ENCODE measurements at places on chromosomes 7 and 10. TPM values are rescaled to one million over a fixed set of nuclear protein-coding genes. Genes with fewer than 3 reads are reported as not detected.

The HOXA6 gene
- not detected for polyA plus RNA-seq

DNA sequence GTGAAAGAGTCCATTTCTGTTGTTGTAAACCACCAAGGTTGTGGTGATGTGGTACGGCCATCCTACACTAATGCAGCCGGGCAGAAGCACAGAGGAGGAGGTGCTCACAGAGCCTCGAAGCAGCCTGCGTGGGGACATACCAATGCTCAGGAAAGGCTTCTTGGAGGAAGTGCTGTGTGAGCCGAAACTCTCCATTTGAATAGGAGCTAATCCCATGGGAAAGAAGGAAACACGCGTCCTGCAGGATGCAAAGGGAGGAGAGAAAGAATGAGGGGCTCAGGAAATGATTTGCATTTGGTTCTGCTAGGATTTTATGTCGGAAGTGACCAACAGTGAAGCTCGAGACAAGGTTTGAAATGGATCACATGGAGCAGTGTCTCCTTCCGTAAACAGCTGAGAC is 477.9 kb upstream of the ANKRD30A start:
- DNase-seq = no peak

DNA sequence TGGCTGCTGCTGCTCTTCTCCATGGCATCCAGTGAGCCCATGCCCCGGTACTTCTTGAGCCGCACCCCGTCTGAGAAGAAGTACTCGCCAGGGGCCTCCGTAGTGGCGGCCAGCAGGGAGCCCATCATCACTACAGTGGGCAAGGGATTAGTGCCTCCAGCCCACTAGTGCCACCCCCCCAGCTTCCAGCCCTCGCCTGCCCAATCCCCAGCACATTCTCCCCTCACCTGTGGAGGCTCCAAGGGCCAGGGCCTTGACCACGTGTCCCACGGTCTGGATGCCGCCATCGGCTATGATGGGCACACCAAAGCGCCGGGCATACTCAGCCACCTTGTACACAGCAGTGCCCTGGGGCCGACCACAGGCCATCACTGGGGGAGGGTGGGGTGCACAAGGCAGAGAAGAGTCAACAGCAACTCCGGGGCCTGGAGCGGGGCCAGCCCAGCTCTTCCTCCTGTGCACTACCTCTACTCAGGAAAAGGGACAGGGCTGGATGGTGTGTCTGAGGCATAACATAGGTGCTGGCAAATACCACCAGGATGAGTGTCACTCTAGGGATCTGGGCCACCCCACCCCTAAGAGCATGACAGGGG is 14.8 kb downstream of the IMPDH1 start:
- DNase-seq = no peak

DNA sequence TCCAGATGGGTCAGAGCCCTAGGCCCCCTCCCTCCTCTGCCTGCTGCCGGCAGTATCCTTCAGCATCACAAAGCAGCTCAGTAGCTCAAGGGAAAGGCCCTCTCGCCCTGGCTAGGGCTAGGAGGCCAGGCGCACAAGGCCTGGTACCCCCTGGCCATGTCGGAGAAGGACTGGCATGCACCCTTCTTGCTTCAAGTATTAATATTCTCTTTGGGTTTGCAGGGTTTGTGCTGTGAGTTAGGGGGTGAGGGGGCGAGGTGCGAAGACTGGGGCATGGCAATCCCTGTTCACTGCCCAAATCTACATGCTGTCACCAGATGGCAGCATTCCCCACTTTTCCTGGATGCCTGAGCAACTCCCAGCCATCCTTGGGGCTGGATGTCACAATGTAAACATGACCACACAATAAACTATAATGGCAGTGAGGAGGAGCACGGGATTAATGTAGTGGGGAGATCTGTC is 105.2 kb downstream of the NEURL1 start:
- DNase-seq = no peak

DNA sequence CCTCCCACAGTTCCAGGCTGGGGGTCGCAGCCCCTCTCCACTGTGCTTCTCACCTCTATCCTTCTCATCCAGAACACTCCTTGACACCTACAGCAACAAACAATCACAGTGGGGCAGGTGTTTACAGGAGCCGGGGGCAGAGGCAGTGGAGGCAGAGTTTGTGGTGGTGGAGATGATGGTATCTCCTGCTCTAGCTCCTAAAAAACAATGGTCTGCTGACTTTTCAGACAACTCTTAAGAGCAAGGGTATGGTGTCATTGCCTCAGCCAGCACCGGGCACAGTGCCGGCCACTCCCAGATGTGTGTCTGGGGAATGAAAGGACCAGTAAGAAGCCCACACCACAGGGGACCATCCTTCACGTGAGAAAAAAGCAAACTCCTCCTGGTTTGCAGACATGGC is 36.3 kb upstream of the ANTXRL start:
- DNase-seq = no peak

- no peak for DNase-seq
These were observed 38.1 kb downstream of the TMEM130 start for GRCh38 chr7:98831641-98832221.

GRCh38 chr10:47164800-47165128 is 135.2 kb upstream of the GDF10 start:
- DNase-seq = no peak

DNA sequence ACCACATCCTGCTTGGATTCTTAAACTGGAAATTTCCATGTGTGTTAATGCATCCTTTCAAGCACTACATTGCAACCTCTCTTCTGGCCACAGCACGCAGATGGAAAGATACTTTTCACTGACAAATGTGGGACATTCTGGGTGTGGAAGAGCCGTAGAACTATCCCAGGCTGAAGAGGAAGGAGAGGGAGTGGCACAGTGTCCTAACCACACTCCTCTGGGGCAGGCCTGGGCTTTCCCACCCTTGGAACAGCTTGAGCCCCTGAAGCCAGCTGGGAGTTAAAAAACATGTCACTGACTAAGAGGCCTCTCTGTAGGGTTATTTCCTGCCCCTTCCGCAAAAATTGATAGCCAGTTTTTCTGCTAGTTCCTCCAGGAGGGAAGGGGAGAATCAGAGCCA is 34.0 kb upstream of the DNMBP start:
- DNase-seq = no peak

GRCh38 chr10:24262929-24263590 is 54.1 kb downstream of the KIAA1217 start:
- DNase-seq = no peak

- DNase-seq = no peak
These were observed 20.0 kb upstream of the CREB5 start for GRCh38 chr7:28392289-28392688.

GRCh38 chr7:121404348-121404747 is 8.2 kb upstream of the FAM3C start:
- DNase-seq = no peak

Measured in naive thymus-derived CD8-positive, alpha-beta T cell (primary cell).